Activated T-cell treated with anti-CD3 and anti-CD28 coated beads, Interleukin-2, amount 50 U/mL, for 72 hours (primary cell): ENCODE measurements at places on chromosomes 3 and 15. TPM values are rescaled to one million over a fixed set of nuclear protein-coding genes. Genes with fewer than 3 reads are reported as not detected.

- peaks cover 7% of the 10 kb centered on the region for H3K27me3 ChIP-seq
- DNase-seq, result no peak
- no peak overlapping the region for H3K4me3 ChIP-seq
- H3K36me3 ChIP-seq, result no peaks in the 10 kb centered on the region
- peak overlapping the region; percentile 52 for H3K27ac ChIP-seq
These were observed 35.5 kb downstream of the B3GALNT1 start for GRCh38 chr3:161069511-161070251.

DNA sequence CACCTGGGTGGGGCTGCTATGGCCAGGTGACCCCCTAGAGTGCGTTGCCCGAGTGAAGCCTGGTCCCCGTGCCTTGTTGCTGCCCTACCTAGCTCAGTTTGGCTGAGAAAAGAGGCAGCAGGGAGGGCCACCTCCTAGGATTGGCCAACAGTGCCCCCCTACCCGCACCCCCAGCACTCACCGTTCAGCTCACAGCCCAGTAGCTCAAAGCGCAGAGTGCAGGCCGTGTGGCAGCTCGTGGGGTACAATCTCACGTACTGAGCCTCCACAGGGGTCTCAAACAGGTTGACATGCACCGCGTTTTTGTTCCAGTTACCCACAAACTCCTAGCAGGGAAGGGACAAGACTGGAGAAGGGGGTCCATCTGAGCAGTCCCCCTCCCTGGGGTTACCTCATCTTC is 7.6 kb downstream of the MFGE8 start:
- H3K4me3 ChIP-seq, result no peak overlapping the region
- no peak for DNase-seq
- H3K4me1 ChIP-seq, result peaks cover 41% of the 10 kb centered on the region
- H3K27ac ChIP-seq, result no peak overlapping the region
- no peaks in the 10 kb centered on the region for H3K27me3 ChIP-seq

DNA sequence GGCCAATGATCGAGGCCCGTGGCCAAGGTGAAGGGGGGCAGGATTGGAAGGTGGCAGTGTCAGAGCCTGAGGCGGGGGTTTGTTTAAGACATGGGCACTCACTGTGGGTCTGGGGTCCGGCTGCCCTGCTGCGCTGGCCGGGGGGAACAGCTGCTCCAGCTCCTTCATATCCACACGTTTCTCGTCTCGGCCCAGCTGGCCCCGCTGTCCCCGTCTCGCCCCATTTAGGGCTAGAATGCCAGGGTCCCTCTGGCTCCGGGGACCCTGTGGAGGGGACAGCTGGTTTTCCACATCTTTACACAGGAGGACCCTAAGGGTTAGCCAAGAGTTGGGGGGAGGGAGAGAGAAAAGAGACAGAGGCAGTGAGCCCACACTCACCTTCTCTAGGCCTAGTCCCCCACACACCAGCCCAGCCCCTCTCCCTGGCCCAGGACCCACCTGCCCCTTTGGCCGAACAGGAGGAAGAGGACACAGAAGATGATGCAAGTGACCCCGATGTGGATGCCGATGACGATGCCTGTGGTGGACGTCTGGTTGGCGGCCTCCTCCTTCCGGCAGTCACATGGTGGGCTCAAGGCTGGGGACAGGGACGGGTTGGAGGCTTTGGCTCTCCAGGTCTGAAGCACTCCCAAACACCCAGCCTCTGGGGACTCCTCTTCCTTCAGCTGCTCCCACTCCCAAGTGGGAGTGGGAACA is 25.0 kb downstream of the RNU5B-1 start:
- H3K36me3 ChIP-seq, result no peaks in the 10 kb centered on the region
- H3K27me3 ChIP-seq, result no peaks in the 10 kb centered on the region
- no peak for DNase-seq

DNA sequence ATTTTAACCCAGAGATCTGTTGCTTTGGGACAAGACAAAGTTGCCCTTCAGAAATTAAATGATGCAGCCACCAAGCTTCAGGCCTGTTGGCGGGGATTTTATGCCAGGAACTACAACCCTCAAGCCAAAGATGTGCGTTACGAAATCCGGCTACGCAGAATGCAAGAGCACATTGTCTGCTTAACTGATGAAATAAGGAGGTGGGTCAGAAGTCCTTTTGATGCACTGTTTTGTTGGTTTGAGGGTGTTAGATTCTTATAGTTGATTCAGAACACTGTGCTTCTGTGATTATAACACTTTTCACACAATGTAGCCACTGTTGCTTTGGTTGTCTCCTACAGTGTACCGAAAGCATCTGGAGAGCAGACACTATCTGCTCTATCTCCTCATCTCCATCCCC is 20.8 kb upstream of the NXPE3 start:
- peak overlapping the region; percentile 31 for H3K27ac ChIP-seq
- no peaks in the 10 kb centered on the region for H3K27me3 ChIP-seq
- H3K4me3 ChIP-seq, result no peak overlapping the region
- peaks cover 27% of the 10 kb centered on the region for H3K36me3 ChIP-seq
- peaks cover 9% of the 10 kb centered on the region for H3K4me1 ChIP-seq

DNA sequence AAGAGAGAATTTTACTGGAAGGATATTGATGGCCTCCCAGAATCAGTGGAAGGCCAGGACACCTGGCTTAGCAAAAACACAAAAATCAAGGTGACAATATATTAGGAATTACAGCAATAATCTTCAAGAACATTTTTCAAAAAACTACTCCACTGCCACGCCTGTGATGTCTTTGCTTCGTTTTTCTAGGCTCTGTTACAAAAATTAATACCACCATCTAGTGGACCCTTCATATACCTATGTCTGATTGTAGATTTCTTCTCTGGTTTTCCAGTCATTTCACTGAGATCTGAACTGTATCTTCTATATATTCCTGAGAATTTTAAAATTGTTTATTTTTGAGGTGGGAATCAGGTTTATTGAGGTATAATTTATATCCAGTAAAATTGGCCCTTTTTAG is 5.6 kb upstream of the SLC33A1 start:
- peaks cover under 1% of the 10 kb centered on the region for H3K36me3 ChIP-seq
- no peaks in the 10 kb centered on the region for H3K27me3 ChIP-seq
- DNase-seq, result no peak
- no peak overlapping the region for H3K27ac ChIP-seq
- no peak overlapping the region for H3K4me3 ChIP-seq

The CCDC9B gene
- total RNA-seq, result 1.6 TPM
